Uterine smooth muscle cell (primary cell): ENCODE measurements at places on chromosomes 5 and 9. TPM values are rescaled to one million over a fixed set of nuclear protein-coding genes. Genes with fewer than 3 reads are reported as not detected.

The TSTD2 gene
- 15.1 and 19.5 TPM in 2 replicates for total RNA-seq

The TLE1 gene
- total RNA-seq: 43.7 and 46.6 TPM in 2 replicates

The MARCOL gene
- not detected in 2 replicates for total RNA-seq

The CCL21 gene
- total RNA-seq: not detected in 2 replicates
